ENCODE measurements at places on chromosomes 2 and 18.

DNA sequence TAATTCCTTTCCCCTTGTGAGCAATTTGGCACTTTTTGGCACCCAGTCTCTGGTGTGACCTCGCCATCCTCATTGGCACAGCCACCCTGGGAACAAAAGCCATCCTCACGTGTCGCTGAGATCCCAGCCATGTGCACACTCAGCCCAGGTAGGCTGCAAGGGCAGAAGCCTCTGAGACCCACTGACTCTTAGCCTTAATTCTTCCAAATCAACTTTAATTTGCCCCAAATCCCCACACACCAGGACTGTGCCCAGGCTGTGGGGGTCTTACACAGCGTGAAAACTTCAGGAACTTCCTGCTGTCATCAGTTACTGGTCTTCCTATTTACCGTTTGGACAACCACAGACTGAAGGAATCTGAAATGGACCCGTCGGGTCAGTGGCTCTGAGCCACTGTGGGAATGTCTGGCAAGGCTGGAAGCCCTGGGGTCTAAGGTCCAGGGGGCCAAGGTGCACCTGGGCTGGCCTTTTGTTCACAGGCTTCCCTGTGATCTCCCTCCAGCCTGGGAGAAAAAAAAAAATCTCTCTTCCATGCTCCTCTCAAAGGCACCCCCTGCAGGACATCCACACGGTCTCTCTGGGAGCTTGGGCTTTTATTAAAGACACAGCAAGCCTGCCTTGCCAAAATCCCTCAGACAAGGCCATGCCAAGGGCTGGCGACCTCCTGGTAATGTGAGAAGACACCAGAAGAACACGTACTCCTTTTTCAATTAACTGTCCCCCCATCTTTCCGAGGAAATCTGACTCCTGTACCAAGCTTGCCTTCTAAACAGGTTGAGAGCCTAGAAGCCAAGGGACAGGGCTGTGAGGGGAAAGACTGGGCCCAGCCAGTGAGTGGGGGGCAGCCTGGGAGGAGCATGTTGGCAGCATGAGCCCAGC is 42.1 kb upstream of the LAPTM4A start:
- DNase-seq = no peak

- no peak for DNase-seq
These were observed 467.1 kb upstream of the SPHKAP start for GRCh38 chr2:228648541-228648940.

DNA sequence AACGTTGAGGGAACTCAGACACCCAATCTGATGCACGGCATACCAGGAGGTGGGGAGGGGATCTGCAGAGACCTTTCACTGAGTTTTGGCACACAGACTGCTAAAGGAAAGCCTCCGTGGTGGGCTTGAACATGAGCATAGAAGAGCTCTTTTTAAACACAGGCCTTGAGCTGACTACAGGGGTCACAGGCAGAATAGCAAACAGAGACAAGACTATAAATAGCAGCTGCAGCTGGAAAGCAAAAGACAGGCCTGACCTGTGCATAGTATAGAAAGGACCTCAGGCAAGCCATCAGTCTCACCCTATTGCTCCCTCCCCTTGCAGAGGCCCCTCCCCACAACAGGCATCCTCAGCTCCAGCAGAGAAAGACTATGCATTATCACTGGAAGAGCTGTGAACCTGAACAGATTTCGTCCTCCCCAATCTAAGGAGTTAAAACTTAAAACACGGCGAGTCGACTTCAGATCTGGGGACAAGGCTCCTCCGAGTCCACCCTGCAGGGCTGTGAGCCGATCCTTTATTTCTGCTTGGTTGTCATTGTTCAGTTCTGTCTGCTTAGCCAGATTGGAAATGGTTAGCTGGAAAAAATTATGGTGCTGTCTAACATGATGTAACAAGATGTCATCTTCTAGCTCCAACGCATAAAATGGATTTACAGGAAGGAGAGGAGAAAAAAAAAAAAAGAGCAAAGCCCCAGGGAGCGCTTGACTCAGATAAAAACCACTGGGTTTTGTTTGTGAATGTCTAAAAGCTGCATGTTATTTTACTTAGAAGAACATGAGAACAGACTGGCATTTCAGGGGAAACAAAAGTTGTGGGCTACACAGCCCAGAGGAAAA is 25.2 kb upstream of the LCLAT1 start:
- no peak for DNase-seq

- no peak for DNase-seq
These were observed 103.5 kb upstream of the DAPL1 start for GRCh38 chr2:158691619-158692018.

GRCh38 chr2:33144243-33144642 is 197.5 kb downstream of the LTBP1 start:
- DNase-seq = no peak

- no peak for DNase-seq
These were observed 43.7 kb upstream of the IGFBP5 start for GRCh38 chr2:216739035-216739434.

GRCh38 chr18:24271381-24272228 is 126.0 kb downstream of the OSBPL1A start:
- DNase-seq = peak; percentile 36

GRCh38 chr18:23587220-23587642 is 925 bp upstream of the NPC1 start:
- no peak for DNase-seq

GRCh38 chr18:13067124-13067523 is 76.0 kb downstream of the CEP192 start:
- no peak for DNase-seq

DNA sequence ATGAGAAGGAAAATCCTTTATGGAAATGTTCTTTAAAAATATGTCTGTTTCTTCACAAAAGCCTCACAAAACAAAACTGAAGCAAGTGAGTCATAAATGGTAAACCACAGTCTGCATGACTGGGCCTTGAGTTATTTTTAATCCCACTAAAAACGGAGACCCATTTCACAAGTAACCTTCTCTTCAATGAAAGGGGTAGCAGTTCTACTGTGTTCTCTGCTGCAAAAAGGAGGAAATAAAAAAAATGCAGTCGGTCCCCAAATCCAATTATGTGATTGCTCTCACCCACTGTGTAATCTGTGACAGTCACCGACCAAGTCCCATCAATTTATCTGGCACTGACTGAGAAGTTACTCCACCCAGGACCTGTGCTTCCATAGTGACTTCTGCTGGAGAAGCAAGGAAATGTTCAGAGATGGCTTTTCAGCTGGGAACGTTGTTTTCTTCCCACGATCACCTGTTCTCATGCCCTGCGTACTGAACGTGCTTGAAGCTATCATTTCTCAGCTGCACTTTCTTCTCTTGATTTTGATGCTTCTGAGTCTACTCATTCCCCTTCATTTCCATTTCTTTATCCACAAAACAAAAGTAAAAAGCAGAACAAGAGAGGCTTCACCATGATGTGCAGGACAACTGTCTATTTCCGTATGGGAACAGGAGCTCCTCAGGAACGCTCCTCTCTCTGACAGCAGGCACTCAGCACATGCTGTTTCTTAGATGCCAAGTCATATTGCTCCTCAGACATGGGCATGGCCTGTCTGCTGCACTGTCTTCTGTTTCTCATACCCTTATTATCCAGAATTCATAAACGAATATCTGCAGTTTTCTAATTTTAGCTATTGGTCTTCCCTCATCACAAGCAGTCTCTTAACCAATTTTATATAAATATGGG is 80.0 kb upstream of the TMEM200C start:
- no peak for DNase-seq

DNA sequence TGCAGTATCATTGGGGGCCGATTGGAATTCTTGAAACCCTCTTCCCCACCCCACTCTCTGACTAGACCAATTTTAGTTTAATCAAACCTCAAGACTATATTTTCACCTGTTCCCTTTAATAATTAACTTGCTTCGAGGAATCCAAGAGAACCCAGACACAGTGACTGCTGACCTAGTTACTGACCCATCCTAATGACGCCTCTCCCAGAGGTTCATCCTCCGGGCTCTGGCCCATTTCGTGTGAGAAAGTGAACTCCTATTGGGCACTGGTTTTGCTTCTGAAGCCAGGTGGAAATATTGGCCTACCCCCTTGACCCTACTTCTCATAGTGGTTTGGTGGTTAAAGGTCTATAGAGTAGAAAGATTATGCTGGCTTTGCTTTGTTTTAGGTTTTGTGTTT is 39.9 kb downstream of the RPL37A start:
- DNase-seq = no peak

DNA sequence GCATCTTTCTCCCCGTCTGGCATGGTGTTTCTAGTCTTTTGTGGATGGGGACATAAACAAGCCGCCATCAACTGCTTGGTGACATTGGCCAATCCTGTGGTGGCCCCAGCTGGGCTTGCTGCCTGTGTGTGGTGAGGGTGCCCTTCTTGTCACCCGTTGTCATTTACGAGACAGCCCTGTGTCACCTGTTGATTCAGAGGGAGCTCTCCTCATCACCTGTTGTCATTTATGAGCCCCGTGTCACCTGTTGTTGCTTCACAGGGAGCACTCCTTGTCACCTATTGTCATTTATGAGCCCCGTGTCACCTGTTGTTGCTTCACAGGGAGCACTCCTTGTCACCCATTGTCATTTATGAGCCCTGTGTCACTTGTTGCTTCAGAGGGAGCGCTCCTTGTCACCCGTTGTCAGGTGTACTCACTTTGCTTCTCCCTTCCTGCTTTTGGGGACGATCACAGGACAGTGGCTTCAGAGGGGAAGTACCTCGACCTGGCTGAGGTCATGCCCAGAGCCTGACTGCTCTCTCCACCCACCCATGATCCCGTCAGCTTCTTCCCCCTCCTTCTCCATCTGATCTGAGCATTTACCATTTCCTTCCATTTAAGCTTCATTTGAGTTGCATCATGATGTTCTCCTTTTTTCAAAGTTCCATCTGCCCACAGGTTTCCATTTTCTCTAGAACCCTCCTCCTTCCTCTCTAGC is 29.1 kb downstream of the HPCAL1 start:
- DNase-seq = no peak

- DNase-seq = no peak
These were observed 489.3 kb upstream of the CHST9 start for GRCh38 chr18:27674411-27674810.

- DNase-seq = no peak
These were observed 342.8 kb downstream of the EIPR1 start for GRCh38 chr2:3034856-3035255.

- no peak for DNase-seq
These were observed 71.1 kb downstream of the DSC3 start for GRCh38 chr18:30971338-30971956.

- DNase-seq = no peak
These were observed 242.3 kb upstream of the NCKAP5 start for GRCh38 chr2:133810559-133810958.

GRCh38 chr2:190159453-190159852 is 96.9 kb upstream of the MSTN start:
- no peak for DNase-seq

- DNase-seq = no peak
These were observed 119.7 kb upstream of the ETAA1 start for GRCh38 chr2:67277450-67277849.

GRCh38 chr2:231326404-231326803 is 69.1 kb upstream of the B3GNT7 start:
- no peak for DNase-seq

GRCh38 chr18:56807901-56808300 is 156.7 kb downstream of the WDR7 start:
- no peak for DNase-seq

- DNase-seq = no peak
These were observed 255.1 kb upstream of the THUMPD2 start for GRCh38 chr2:40034198-40034597.

- DNase-seq = no peak
These were observed 1.8 kb upstream of the TBR1 start for GRCh38 chr2:161414042-161415033.

DNA sequence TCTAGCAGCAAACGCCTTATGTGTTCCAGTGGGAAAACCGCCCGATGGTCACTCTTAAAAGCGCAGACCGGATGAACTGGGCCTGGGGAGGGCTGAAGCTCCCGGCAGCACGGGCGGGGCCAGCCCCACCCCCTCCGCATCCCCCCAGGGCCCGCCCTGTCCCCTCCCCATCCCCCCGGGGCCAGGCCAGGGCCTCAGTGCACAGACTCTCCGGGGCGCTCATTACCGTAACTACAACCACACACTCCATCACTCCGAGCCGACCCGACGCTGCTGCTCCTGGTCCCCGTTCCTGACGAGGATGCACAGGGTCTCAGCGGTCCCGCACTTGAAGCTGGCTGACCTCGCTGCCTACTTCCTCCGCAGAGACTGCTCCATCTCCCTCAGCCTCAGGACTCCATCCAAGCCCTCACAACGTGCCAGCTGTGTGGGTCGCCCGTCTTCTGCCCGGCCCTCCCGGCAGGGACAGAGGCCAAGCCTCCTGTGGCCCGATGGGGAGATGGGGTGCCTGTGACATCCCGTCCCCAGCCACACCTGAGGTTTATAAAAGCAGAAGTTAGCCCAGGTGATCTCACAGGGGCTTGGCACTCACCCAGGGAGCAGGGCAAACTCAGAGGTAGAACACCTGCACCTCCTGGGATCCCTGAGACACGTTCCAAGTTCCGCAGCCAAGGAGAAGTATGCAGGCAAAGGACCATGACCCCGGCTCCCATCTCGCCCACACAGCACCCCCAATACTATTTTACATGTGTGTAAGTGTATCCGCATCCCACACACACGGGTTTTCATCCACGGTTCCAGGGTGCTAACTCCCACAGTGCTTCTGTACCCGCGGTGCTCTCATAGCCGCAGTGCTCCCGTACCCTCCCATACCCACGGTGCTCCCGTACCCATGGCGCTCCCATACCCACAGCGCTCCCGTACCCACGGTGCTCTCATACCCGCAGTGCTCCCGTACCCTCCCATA is 36.0 kb downstream of the SLC66A2 start:
- DNase-seq = no peak

DNA sequence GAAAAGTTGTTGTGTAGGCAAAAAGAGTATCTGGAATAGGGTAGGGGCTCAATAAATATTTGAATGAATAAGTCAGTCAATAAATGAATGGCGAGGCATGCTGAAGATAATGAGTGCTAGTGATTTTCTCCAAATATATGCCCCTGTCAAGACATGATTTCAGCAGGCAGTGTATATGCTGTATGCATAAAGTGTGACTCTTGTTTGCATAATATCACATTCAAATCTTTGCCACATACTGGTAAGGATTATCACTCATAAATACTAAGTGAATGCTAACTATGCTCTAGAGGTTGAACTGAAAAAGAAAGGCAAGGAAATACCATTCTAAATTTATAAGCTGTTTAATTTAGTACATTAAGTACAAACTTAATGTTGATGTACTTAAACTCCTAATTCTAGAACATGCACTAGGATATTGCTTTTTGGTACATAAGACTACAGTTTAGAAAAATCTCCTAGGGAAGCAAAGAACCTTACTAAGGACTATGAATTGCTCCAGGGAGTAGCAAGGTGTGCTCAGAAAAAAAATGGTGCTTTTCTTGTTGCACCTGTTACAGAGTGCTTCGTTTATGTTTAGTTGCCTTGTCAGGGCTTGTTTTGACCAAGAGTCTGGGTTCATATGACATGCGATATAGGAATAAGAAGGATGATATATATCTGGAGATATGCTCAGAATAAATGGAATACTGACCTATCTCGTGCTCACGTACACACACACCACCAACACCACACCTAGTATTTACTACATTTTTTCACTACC is 224.0 kb upstream of the TANK start:
- no peak for DNase-seq

DNA sequence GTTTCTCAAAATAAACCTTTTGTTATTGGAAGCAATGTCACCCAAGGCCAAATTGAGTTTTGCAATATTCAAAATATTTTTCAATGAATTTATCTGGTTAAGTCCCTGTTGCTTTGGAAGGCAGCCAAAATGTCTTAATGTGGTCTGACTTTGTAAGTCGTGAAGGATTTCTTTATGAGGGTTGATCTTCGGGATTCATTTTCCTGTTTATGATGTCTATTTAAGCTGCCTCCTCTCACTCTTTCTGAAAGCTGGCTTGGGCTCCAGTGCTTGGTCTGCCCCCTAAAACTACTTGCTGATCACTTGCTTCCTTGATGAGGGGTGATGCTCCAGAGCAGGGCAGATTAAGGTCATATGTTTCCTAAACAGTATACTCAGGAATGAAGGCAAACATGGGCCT is 141.1 kb downstream of the ANTXR1 start:
- no peak for DNase-seq

All from hypothalamus (tissue), 51 donors.